D721Med (cell line): ENCODE measurements at places on chromosomes 2 and 18.

DNA sequence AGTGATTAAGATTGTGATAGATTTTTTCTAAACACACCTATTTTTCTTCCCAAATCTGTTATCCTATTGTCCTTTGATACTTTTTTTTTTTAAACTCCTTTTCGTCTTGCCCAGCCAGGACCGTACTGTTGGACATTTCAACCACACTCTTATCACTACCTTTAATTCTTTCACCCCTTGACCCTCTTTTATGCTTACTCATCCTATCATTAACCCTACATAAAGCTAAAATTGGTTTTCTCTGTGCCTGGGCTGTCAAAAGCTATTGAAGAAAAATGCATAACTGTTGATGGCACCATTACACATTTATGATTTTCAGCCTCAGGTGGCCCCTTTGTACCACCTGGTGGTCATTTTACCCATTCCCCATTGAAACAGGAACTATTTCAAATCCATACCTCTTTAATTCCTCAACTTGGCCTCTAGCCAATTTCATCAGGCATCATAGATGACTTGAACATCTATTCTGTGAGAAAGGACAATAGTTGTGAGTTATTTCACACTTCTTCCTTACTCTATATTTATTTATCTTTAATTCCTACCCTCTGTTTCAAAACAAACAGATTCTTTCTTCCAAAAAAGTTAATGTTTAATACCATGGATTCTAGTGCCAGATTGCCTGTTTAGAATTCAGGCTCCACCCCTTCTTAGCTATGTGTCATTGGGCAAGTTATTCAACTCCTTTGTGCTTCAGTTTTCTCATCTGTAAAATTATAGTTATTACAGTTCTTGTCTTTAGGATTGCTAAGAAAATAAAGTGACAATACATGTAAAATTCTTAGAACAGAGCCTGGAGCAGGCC, 258.6 kb downstream of the CAMKMT start:
- no peak for DNase-seq

DNA sequence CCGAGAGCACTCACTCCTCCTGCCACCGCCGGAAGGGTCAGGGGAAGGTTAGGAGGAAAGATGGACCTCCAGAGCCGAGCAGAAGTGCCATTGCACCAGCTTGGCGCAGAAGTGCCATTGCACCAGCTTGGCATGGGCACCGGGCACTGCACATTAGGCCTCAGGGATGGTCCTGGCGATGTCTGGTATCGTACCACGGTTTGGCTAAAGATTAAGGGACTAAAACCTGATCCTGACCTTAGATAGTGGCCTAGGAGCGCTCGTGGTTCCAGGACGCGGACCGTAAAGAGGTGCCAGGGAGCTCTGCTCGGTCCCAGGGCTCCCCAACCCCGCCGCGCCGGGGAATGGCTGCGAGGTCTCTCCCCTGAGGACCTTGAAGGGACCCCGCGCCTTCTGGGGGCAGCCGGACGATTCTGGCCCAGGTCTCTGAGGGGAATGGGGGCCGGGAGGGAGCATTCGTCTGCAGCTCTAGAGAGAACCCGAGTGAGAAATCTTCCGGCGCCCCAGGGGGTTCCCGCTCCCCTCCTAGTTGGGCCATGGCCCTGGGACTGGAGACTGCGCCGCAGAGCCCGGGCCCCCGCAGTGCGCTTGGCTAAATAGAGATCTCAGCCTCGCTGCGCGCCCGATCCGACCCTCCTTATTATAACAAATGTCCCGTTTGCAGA, 1.8 kb downstream of the PAX8 start:
- DNase-seq: no peak

- DNase-seq: no peak
These were observed 197.7 kb downstream of the NAPG start for GRCh38 chr18:10723496-10723895.

DNA sequence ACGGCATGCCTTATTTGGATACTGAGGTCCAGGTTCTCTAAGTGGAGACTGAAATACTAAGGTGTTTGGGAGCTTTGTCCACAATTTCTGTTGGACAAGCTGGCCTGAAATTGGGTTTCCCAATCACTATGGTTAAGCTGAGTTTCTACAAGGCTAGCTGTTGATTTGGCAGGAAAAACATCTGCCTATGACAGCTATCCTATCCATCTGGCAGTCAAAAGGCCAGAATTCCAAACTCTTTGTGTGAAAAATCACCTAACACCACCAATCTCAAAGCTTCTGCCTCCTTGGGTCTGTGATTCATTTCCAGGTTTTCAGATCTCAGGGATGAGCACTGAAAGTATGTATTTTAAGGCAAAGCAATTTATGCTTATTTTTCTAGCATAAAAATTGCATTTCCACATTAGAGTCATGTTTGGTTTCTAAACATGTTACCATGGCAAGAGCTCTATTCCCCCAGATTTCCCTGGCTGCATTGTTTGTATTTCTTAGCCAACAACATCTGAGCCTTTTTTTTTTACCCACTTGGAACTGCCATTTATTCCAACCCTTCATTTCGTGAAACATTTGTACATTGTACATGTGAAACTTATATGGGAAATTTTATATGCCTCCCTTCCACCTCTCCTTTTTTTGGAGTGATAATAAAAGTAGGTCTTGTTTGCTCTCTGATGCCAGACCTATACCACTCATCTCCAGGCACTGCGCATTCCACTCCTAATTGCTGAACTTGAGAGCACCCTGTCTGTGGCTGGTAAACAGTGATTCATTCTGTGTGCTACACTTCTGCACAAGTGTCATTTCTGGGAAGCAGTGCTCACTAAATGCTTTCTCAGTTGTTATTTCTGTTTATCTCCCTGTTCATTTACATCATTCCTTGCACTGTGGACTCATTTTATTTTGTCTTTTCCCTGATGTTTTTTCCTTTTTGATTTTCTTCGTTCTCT, 15.9 kb upstream of the CCDC85A start:
- DNase-seq: no peak

GRCh38 chr2:232632904-232633412, 446 bp upstream of the EFHD1 start:
- no peak for DNase-seq

DNA sequence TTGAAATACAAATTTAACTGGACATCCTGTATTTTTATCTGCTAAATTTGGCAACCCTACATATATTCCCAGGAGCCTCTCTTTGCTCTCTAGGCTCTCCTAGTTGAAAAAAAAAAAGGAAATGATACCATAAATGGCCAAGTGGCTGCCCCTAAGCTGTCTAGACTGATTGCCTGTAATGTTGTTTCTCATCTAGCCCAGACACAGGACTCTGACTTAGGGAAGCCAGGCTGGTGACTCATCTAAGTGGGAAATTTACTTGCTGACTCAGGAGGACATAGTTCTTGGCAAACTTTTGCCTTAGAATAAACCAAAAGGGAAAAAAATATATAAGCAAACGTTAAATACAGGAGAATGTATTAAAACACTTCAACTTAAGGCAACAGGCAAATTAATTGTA, 14.6 kb upstream of the ITGAV start:
- DNase-seq: no peak

DNA sequence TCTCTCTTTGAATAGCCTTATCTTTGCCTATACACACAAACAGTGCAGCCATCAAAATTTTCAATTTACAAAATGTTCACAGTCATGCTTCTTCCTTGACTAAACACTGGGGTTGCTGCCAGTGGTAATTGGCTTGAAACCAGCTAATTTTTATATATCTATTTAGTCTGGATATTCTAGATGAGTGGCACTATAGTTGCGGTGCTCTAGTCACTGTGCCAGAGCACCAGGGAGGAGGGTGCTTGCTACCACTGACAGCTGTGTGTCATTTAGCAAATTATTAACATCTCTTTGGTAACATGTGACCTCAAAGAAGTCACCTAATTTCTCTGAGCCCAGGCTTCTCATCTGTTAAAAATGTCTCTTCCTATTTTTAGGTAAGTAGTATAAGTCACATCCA, 130.4 kb downstream of the MEIS1 start:
- DNase-seq: no peak

DNA sequence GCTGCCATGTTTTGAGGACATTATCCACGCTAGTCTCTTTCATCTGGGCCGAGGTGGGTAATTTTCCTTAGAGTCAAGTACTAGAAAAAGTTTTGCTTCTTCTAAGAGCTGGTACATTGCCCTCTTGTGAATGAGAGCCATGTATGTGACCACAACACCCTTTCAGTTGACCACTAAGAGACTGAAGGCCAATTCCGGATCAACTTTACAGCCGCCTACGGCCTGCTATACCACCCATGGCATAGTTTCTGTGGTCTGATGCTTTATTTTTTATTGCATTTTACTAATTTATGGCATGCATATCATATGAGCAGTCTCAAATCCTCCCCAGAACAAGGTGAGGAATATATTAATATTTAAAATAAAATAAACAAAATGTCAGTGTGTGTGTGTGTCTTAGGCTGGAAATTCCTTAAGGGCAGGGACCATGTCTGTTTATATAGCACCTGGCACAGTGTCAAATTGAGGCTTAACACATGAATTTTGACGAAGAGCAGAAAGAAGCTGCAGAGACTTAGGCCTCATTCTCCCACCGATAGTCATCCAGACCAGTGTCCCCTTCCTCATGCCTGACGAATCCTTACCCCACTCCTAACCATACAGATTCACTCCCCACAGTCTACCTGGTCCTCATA, 35.4 kb downstream of the PSD4 start:
- no peak for DNase-seq

GRCh38 chr2:14304326-14304725, 328.2 kb upstream of the LRATD1 start:
- DNase-seq: no peak

GRCh38 chr2:171056307-171056706, 104.4 kb downstream of the TLK1 start:
- DNase-seq: no peak

- DNase-seq: no peak
These were observed 2.9 kb downstream of the RND3 start for GRCh38 chr2:150484461-150485021.

DNA sequence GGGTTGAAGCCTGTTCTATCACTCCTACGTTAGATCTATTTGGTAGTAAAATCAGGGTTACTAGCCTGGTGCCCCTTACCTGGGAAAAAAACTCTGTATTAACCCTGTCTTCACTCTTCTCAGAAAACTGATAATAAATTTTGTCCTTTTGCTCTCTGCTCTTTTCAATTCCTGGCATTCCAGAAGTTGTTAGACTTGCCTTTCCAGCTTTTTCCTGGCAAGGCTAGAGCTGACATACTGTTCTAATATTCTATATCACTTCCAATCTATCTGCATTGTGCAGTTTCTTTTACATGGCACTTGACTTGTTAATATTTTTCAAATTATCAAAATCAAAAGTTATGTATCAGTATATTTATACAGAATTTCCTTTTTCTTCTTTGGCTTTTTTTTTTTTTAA, 162.2 kb downstream of the FIGN start:
- DNase-seq: no peak

- no peak for DNase-seq
These were observed 208.4 kb downstream of the RAD51AP2 start for GRCh38 chr2:17309741-17310339.
